ENCODE measurements at places on chromosomes 6 and 20.

DNA sequence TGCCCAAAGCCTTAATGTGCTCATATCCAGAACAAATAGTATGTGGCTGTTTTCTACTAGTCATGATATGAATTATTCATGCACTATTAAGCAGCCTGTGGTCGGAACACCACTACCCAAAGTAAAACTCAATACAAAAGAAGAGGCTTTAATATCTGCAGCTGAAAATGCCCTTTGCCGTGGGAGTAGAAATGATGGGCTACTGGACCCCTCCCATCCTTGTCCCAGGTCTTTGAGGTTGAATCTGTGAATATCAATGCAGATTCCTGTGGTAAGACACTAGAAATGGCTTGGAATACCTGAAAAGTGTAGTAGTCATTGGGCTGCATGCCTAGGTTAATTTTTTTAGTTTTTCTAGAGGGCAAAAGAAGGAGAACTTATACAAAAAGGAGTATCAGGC is 303.7 kb downstream of the TBC1D7 start:
- no peak for DNase-seq

- no peak for DNase-seq
Measured at GRCh38 chr6:138410048-138410735, 6.2 kb downstream of the HEBP2 start.

- no peak for DNase-seq
Measured at GRCh38 chr20:60477958-60478357, 519.7 kb downstream of the CDH26 start.

DNA sequence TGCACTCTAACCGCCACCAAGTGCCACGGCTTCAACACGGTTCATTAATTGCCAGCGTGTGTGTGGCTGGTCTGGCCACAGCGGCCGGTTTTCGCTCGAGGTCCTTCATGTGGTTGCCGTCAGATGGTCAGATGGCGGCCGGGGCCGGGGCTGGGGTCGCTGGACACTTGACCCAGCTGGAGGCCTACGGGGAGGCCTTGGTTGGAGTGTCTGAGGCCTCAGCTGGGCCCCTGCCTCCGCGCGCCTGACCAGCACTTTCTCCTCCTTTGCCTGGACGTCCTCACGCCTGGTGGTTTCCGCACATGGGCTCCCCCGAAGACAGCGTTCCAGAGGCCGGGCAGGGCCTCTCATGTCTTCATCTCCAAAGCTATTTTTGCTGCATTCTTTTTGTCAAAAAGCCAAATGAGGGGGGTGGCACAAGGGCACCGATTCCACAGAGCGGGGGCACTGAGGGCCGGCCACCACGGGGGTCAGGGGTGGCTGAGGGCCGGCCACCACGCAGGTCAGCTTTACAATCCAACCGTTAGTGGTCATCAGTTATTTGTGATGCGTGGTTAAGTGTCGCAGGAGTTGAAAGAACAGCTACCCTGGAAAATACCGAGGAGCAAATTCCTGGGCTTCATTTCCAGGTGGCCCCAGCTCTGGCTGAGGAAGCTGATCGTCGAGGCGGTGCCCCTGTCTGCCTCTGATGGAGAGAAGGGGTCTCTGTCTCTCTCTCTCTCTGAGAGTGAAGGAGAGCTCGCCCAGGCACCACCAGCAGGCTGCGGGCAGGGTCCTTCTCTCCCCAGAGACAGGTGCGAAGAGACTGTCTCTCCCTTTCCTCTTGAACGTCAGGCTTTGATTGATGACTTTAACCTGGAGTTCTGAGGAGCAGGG is 50.5 kb upstream of the FRMD1 start:
- DNase-seq: no peak

DNA sequence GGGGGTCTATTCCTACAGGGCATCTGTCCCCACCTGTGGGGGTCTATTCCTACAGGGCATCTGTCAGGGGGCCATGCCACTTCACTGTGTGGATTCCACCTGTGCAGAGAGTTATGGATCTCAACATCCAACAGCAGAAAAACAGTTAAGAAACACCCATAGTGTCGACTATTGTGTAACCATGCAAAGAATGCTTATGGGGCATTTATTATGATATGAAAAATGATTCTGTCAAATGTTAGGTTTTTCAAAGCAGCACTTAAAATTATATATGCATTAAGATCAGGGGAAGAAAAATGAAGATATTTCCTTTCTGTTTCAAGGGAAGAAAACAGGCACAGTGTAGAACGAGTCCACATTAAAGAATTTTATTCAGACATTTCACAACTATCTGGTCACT is 2.9 kb downstream of the GPR31 start:
- no peak for DNase-seq

DNA sequence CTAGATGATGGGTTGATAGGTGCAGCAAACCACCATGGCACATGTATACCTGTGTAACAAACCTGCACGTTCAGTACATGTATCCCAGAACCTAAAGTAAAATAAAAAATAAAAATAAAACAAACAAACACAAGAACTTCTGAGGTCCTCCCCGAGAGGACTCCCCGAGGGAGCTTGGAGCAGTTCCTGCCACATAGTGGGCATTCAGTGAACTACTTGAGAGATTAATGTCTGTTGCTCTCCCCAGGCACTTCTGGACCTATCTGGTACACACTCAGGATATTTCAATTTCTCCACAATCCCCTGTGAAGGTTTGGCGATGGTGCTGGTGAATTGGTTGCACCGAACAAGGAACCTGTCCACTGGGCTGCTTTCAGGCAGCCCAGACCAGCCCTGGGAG is 311.2 kb downstream of the ESR1 start:
- no peak for DNase-seq

DNA sequence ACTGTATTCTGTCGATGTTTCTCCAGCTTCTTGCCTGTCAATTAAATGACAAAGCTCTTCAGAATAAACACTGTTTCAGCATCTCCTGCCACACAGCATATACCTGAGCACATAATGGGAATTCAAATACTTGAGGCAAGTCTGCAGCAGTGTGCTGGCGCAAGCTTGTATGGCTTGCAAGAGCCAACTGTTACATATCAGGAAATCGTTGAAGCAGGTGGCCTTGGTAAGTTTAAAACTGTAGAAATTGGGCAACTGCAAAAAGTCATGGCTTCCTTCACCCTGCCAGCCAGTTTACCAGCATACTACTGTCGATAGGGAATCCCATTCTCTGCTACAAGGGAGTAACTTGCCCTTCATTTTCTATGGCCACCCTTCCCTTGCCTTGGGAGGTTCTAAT is 23.0 kb downstream of the CPNE1 start:
- DNase-seq: no peak

DNA sequence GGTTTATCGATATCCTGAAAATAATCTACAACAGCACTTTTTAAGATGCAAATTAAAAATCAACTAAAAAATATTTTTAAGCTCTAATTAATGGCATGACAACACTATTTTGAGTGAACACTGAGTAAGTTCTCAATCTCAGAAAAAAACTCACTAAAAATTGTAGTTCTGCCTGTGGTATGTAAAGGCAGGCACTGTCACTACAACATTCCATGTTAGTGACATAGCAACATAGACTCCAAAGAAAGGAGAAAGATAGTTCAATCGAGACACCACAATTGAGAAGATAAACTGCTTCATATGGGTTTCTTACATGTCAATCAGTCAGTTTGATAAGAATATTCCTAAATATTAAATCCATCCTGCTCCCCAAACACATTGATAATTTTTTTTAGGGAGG is 38.0 kb downstream of the COL12A1 start:
- peak; percentile 68 for DNase-seq

GRCh38 chr20:46011631-46012482 is 3.1 kb downstream of the MMP9 start:
- peak; percentile 46 for DNase-seq

- DNase-seq: no peak
Measured at GRCh38 chr6:18395177-18395855, 8.2 kb downstream of the RNF144B start.

All from fibroblast of skin of back (primary cell).